ENCODE measurements at places on chromosomes 7 and 10. TPM values are rescaled to one million over a fixed set of nuclear protein-coding genes. Genes with fewer than 3 reads are reported as not detected.

Gene CCM2
- 49.7 TPM for total RNA-seq

Gene ADAM22
- 0.47 TPM for total RNA-seq

Gene AGAP9
- total RNA-seq = 4.1 TPM

Gene LIPK
- total RNA-seq = not detected

Gene EN2
- not detected for total RNA-seq

Gene TNPO3
- 60.0 TPM for total RNA-seq

Gene PRPS1L1
- total RNA-seq = not detected

Gene HSPA12A
- total RNA-seq = 1.4 TPM

Gene ST8SIA6
- not detected for total RNA-seq

Gene HOGA1
- total RNA-seq = 0.34 TPM

Gene CTTNBP2
- total RNA-seq = 16.3 TPM

Gene FKBP14
- total RNA-seq = 25.4 TPM

Gene ERVW-1
- total RNA-seq = not detected

Gene PTCD1
- total RNA-seq = 6.3 TPM

Measured in bronchial smooth muscle cell (primary cell).